ENCODE measurements at places on chromosomes 12 and 14.

GRCh38 chr12:117161460-117162166, 28.7 kb downstream of the FBXO21 start:
- DNase-seq, result no peak

DNA sequence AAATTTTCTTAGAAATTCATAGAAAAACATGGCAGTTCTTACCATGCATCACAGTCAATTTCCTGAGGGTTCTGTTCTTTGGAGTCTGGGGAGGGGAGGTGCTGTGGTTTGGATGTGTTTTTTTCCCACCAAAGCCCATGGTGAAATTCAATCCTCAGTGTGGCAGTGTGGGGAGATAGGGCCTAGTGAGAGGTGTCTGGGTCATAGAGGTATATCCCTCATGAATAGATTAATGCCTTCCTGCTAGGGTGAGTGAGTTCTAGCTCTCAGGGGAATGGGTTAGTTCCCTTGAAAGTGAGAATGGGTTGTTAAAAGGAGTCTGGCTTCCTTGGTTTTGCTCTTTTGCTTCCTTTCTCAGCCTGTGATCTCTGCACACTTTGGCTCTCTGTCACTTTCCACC, 277.8 kb downstream of the APAF1 start:
- DNase-seq, result no peak

DNA sequence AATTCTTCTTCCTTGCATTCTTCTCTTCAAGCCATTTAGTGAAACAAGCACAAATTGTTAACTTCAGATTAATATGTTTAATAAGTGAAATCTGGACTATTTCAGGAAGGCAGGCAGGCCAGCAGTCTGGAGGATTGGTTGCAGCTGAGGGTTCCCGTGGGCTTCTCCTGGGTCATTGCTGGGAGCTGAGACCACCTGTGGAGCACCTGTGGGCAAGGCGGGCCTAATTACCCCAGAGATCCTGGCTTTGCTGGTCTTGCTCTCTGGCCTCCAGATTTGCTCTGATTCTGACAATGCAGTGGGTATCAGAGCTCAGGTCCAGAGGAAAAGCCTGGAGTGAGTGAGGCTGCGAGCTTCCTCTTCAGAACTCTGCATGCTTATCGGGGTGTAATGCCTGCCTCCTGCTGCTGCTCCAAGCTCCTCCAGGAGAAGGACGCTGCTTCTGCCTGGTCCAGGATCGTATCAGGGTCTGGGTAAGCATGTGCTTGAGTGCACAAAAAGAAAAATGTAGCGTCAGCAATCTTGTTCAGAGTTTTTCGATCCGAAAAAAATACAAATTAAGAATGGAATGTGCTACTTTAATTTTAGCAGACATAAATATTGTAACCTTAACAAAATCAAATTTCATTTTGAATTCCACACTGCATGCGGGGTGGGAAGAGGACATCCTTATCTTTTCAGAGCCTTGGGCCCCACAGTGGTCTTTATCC, 93.8 kb downstream of the TMEM30B start:
- DNase-seq, result no peak

DNA sequence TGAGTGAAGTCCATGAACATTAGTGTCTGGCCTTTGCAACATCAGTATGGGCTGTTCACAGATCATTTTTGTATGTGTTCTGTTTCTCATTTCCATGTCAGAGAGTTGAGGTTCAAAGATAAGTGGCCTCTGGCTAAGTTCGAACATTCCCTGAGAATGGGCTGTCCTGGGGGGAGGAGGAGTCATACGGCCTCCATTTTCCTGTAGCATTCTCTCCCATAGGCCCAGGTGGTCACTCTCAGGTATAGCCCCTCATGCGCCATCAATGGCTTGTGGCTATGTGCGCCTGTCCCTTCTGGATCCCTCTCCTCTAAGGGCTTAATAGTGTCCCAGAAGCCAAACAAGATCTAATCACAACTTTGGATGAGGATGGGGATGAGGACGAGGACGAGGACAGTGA, 165.0 kb downstream of the PAX9 start:
- no peak for DNase-seq
